ENCODE measurements at places on chromosomes 3 and 15.
A peak's percentile ranks its signal among the peaks of the same experiment; 100 is the strongest.

GRCh38 chr3:119619094-119619493 lies 21.4 kb downstream of the PLA1A start:
- H3K4me1 ChIP-seq: no peaks in the 10 kb centered on the region
- no peak overlapping the region for H3K4me3 ChIP-seq
- H3K36me3 ChIP-seq: no peaks in the 10 kb centered on the region

DNA sequence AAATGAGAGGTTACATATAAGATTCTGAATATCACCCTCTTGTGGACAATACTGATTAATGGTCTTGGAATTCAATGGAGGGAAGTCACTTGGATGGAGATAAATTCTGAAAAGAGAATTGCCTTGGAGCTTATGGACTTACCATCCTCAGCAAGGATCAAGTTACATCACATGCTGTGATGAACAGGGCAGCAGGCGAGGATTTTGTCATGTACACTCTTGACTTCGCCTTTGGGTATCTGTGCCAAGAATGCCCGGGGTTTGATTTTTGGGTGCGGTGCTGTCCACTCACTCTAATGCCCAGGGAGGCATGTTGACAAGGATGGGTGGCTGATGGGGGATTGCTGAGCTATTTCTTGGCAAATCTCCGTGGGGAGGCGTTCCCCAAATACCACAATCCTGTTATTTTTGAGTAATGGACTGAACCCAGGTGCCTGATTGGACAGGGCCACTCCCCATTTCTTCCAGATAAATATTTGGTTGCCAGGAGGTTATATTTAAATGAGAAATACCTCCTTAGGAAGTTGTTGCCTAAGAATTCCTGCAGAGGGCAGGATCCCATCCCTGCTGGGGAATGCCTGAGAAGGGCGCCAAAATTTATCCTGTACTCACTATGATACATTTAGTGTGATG lies 96.3 kb downstream of the TPRG1 start:
- H3K36me3 ChIP-seq: no peaks in the 10 kb centered on the region
- H3K27me3 ChIP-seq: no peaks in the 10 kb centered on the region
- no peak for DNase-seq
- H3K4me3 ChIP-seq: no peak overlapping the region

DNA sequence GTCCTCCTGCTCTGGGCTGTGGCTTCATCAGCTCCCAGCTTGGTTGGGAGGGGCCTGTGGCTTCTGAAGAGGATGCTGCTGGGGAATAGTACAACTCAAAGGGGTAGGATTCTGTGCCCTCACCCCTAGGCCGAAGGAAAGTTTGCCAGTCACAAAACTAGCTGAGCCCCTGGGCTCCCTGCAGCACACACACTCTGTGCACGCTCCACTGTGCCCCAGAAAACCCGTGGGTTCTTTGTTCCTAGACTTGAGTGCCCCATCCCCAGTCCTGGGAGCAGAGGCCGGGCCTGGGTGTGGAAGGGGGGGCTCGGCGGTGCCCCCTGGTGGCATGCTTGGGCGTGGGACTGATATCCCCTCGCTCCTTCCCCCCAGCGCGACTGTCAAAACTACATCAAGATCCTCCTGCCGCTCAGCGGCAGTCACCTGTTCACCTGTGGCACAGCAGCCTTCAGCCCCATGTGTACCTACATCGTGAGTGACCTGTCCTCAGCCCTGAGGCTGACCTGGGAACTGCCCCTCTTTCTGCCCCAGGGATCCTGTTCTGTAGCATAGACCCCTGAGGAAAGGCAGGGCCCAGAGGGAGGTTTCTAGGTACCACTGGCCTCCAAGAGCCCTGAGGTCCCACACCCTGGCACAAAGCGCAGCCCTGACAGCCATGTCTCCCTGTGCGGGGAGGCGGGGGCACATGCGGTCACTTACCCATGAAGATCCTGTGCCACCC lies 14.2 kb downstream of the CIB1 start:
- H3K27ac ChIP-seq: no peak overlapping the region
- peaks cover 25% of the 10 kb centered on the region for H3K4me1 ChIP-seq
- peak; percentile 29 for DNase-seq
- peaks cover 12% of the 10 kb centered on the region for H3K36me3 ChIP-seq
- no peak overlapping the region for H3K4me3 ChIP-seq
- H3K27me3 ChIP-seq: no peaks in the 10 kb centered on the region

DNA sequence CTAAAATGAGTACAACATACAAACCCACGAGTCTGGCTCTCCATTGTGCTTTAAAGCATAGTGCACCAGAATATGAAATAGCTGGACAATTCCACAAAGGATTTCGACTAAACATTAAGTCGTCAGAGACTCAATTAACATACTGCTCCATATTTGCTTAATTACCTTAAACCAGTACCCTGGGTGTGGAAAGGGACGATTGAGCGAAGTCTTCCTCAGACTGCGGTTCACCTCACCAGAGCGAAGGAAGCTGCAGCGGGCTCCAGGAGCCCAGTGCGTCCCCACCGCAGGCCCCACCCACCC lies 218 bp upstream of the TRPC1 start:
- H3K27me3 ChIP-seq: peaks cover 39% of the 10 kb centered on the region
- peaks cover 6% of the 10 kb centered on the region for H3K36me3 ChIP-seq
- H3K27ac ChIP-seq: peak overlapping the region; percentile 82
- peak overlapping the region; percentile 87 for H3K4me3 ChIP-seq
- no peak for DNase-seq
- peaks cover 7% of the 10 kb centered on the region for H3K4me1 ChIP-seq

DNA sequence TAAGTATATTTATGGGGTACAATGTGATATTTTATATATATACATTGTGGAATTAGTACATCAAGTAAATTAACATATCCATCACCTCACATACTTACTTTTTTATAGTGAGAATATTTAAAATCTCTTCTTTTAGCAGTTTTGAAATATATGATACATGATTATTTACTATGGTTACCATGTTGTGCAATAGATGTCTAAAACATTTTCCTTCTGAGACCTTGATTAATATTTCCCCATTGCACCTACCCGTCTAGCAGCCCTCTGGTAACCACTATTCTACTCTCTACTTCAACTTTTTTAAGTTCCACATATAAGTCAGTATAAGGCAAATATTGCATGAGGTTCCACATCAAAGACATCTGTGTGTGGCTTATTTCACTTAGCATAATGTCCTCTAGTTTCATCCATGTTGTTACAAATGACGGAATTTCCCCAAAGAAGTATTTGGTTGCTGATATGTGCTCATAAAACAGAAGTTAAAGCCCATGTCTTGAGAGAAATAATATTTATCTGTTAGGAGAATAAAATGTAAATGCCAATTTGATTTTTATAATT lies 29.6 kb upstream of the NFKBIZ start:
- DNase-seq: no peak
- H3K4me1 ChIP-seq: no peaks in the 10 kb centered on the region
- no peak overlapping the region for H3K4me3 ChIP-seq
- no peaks in the 10 kb centered on the region for H3K27me3 ChIP-seq
- H3K36me3 ChIP-seq: peaks cover 16% of the 10 kb centered on the region

GRCh38 chr3:132625613-132626012 lies 28.5 kb downstream of the ACKR4 start:
- H3K27me3 ChIP-seq: no peaks in the 10 kb centered on the region
- peaks cover 6% of the 10 kb centered on the region for H3K4me1 ChIP-seq
- H3K36me3 ChIP-seq: peaks cover 12% of the 10 kb centered on the region
- no peak overlapping the region for H3K4me3 ChIP-seq
- DNase-seq: no peak
- no peak overlapping the region for H3K27ac ChIP-seq

DNA sequence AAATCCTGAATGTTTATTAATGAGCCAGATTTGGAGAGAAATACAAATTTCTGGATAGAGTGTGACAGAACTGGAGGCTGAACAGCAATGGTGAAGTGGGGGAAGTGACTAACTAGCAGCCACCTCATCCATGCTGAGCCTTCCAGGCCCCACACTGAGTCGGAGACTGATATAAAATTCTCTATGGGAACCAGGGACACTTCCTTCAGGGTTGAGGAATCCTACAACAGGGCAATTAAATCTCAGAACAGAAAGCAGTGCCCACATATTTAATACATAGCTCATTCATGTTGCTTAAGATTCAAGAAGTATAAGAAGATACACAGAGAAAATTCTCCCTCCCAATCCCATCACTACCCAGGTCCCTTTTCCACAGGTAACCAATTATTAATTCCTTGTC lies 49.3 kb downstream of the HACD2 start:
- H3K27me3 ChIP-seq: no peaks in the 10 kb centered on the region
- no peak for DNase-seq
- peaks cover 3% of the 10 kb centered on the region for H3K36me3 ChIP-seq
- H3K4me3 ChIP-seq: no peak overlapping the region
- H3K4me1 ChIP-seq: peaks cover 15% of the 10 kb centered on the region
- no peak overlapping the region for H3K27ac ChIP-seq

- no peak for DNase-seq
- no peak overlapping the region for H3K4me3 ChIP-seq
- H3K27ac ChIP-seq: no peak overlapping the region
- peaks cover 6% of the 10 kb centered on the region for H3K4me1 ChIP-seq
- peaks cover 2% of the 10 kb centered on the region for H3K36me3 ChIP-seq
- H3K27me3 ChIP-seq: peaks cover 33% of the 10 kb centered on the region
Measured at GRCh38 chr3:126527006-126527405, 3.1 kb downstream of the CHST13 start.

GRCh38 chr3:22971497-22971896 lies 231.6 kb upstream of the UBE2E2 start:
- no peak overlapping the region for H3K4me3 ChIP-seq
- no peaks in the 10 kb centered on the region for H3K4me1 ChIP-seq
- H3K27me3 ChIP-seq: no peaks in the 10 kb centered on the region

DNA sequence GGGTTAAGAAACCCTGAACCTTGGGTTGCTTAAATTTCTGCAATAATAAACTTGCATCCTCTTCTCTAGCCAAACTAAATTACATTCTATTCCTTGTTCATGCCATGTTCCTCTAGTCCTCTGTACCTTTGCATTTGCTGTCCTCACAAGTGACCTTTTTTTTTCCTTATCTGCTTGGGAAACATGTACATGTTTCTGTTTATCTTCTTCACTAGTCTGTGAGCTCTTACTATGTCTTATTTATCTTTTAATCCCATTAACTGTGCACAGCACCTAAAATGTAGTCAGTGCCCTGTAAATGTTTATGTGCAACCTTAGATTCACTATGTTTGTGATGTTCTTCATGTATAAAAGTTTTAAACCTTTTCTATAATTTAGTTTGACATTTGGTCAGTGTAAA lies 61.9 kb downstream of the REC114 start:
- H3K27me3 ChIP-seq: peaks cover 7% of the 10 kb centered on the region
- H3K27ac ChIP-seq: no peak overlapping the region
- H3K4me3 ChIP-seq: no peak overlapping the region
- H3K36me3 ChIP-seq: no peaks in the 10 kb centered on the region

GRCh38 chr15:72809329-72809728 lies 25.8 kb upstream of the ADPGK start:
- DNase-seq: peak; percentile 19
- H3K27ac ChIP-seq: no peak overlapping the region
- H3K27me3 ChIP-seq: no peaks in the 10 kb centered on the region
- H3K36me3 ChIP-seq: no peaks in the 10 kb centered on the region
- peaks cover 27% of the 10 kb centered on the region for H3K4me1 ChIP-seq
- peak overlapping the region; percentile 16 for H3K4me3 ChIP-seq

- DNase-seq: no peak
- no peak overlapping the region for H3K27ac ChIP-seq
- H3K4me1 ChIP-seq: no peaks in the 10 kb centered on the region
- peaks cover 11% of the 10 kb centered on the region for H3K27me3 ChIP-seq
Measured at GRCh38 chr15:50854601-50855490, 53.6 kb upstream of the AP4E1 start.

DNA sequence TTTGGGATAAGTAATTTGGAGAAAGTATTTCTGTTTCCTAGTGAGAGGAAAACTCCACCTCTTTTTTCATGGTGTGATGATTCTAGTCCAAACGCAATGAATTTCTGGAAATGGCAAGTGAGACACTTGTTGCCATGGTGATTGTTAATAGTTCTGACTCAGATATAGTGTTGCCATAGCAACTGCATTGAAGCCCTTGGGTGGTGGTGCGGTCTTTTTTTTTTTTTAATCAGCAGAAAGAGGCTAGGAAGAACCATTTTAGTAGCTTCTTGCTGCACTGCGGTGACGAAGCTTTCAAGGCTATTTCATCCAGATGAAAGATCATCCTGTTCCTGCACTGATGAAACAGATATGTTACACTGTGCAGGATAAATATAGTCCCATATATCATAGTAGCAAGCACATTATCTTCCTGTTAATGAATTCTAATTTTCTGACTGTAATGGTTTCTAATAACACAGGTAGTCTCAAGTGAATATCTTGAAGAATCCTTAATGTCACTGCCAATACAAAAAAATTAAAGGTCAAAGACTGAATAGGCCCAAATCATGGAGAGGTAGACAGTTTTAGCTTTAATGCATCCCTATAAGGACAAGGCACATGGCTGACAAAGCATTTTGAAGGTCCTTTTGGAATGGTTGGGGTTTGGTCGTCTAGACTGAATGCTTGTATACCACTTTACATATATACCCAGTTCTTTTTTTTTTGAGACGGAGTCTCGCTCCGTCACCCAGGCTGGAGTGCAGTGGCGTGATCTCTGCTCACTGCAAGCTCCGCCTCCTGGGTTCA lies 125.1 kb upstream of the ZBTB20 start:
- H3K4me1 ChIP-seq: no peaks in the 10 kb centered on the region
- H3K36me3 ChIP-seq: no peaks in the 10 kb centered on the region
- DNase-seq: no peak
- no peak overlapping the region for H3K27ac ChIP-seq
- H3K27me3 ChIP-seq: no peaks in the 10 kb centered on the region
- no peak overlapping the region for H3K4me3 ChIP-seq

DNA sequence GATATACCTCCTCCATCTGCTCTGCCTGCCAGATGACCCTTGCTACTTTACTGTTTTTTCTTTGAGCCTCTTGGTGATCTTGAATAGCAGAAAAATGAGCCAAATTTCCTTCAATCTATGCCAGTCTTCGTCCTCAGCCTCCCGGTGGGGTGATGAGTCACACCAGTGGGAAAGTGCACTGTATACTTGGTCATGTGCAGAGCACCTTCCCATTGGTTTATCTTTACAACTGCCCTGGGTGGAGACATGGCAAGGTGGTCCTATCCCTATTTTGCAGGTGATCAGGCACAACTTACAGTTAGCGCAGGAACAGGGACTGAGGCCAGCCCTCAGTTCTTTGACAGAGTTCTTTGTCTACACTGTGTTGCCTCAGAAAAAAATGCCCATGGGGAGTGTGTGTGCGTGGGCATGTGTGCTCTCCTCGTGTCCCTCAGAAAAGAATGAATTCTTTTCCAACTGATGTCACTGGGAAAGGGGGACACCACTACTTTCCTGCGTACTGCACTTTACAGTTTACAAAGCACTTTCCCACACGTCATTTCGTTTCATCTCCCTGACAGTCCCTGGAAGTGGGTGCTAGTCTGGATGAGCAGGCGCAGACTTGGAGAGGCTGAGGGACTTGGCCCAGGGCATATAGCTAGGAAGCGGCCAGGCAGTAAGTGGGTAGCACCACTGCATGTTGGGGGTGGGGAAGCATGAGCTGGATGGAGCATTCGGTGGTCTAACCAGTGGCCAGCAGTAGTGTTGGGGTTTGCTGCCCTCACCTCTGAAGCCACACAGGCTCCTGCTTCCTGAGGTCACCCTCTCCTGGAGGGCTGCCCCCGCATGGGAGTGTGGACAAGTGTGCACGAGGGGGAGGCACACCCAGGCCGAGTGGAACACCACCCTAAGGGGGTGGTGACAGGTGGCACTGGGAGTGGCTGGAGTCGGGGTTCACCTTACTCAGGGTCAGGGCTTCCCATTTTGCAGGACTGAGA lies 24.1 kb downstream of the SMAD3 start:
- no peaks in the 10 kb centered on the region for H3K27me3 ChIP-seq
- peaks cover 12% of the 10 kb centered on the region for H3K36me3 ChIP-seq
- peak overlapping the region; percentile 29 for H3K4me3 ChIP-seq
- H3K27ac ChIP-seq: peak overlapping the region; percentile 35
- no peak for DNase-seq

- no peak overlapping the region for H3K4me3 ChIP-seq
- peaks cover 2% of the 10 kb centered on the region for H3K36me3 ChIP-seq
- no peak overlapping the region for H3K27ac ChIP-seq
- DNase-seq: no peak
- H3K27me3 ChIP-seq: peaks cover 34% of the 10 kb centered on the region
Measured at GRCh38 chr15:80550908-80551260, 144.2 kb upstream of the ABHD17C start.

Measured in central memory CD8-positive, alpha-beta T cell (primary cell).